Astrocyte of the cerebellum (primary cell): ENCODE measurements at places on chromosomes 3 and 15.
A peak's percentile ranks its signal among the peaks of the same experiment; 100 is the strongest.

DNA sequence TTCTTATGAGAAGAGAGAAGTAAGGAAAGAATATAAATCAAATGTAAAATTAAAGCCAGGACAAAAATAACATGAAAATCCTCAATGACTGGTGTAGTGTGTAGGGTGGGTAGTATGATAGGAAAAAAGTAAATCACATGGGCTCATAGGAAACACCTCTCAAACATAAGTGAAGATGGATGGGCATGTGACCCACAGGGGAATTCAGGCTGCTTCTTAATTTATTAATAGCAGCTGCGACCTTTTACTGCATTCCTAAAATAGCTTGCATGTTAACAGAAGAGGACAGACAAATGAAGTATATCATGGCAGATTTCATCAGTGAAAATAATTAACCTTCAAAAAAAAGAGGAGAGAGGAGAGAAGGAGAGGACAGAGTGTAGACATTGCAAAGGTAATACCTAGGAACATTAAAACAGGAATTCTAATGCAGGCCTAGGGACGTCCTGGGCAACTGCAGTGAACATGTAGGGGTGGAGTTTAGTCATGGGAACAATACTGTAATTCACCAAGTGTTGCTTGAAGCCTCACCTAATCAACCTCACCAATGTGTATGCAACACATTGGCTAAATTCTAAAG is 132.9 kb downstream of the KCNMB2 start:
- DNase-seq, result no peak

GRCh38 chr15:29825227-29825626 is 3.0 kb upstream of the TJP1 start:
- no peak for DNase-seq

DNA sequence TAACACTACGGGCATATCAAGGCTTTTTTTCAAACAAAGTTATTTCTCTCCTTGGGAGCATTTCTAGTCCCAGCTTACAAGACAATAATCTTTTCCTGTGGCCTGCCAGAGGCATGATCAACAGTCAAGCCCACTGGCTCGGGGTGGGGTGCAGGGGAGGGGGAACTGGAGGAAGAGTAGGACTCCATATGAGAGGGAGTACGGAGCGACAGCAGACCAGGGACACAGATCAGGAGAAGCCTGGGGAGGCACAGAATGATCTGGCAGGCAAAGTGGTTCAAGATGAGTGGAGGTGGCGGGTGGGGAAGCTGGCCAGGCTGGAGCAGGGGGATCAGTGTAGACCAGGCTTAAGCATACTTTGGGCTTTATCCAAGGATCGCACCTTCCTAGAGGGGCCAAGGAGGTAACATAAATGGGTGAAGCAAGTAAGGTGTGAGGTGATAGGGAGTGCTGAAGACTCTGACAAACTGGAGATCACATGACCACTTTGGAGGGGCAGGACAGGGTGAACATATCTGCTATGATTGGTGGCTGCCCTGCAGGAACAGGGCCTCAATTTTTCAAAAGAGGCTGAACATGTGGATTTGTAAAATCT is 37.4 kb downstream of the KLF15 start:
- DNase-seq, result no peak

DNA sequence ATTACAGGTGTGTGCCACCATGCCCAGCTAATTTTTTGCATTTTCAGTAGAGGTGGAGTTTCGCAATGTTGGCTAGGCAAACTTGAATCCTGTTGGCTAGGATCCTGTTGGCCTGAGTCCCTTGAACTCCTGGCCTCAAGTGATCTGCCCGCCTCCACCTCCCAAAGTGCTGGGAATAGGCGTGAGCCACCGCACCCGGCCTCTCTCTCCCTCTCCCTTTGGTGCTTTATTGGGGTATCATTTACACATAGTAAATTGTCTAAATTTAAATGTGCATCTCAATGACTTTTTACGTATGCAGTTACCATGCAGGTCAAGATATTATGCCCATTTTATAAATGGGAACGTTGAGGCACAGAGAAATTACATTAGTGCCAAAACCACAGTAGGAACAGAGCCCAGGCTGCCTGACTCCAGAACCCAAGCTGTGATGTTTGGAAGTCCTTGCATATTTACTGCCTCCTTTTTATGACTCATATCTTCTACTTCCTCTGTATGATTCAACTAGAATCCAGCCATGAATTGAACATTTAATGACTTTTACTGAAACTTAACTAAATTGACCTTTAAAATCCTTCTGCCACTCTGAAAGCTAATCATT is 34.0 kb upstream of the RPP14 start:
- DNase-seq, result peak; percentile 87

DNA sequence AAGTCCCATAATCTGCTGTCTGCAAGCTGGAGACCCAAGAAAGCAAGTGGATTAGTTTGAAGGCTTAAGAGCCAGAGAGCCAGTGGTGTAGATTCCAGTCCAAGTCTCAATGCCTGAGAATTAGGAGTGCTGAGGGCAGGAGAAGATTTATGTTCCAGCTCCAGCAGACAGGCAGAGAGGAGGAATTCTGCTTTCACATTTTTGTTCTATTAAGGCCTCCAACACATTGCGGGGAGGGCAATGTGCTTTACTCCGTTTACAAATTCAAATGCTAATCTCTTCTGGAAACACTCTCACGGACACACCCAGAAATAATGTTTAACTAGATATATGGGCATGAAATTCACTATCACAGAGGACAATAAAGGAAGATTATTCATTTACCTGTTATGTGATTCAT is 54.0 kb downstream of the DPH6 start:
- no peak for DNase-seq

DNA sequence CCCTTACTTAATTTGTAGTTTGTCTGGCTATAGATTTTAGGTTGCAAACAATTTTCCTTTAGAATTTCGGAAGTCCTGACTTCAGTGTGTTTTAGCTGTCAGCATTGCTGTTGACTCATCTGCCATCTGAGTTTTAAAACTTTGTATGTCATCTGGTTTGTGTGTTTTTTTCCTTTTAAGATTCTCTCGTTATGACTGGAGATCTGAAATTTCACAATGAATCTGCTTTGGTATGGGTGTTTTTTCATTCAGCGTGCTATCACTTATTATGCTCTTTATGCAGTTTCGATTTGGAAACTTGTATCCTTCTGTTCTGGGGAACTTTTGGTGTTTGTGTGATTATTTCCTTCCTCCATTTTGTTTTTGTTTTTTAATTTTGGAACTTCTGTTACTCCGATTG is 53.7 kb upstream of the ZNF280D start:
- no peak for DNase-seq

DNA sequence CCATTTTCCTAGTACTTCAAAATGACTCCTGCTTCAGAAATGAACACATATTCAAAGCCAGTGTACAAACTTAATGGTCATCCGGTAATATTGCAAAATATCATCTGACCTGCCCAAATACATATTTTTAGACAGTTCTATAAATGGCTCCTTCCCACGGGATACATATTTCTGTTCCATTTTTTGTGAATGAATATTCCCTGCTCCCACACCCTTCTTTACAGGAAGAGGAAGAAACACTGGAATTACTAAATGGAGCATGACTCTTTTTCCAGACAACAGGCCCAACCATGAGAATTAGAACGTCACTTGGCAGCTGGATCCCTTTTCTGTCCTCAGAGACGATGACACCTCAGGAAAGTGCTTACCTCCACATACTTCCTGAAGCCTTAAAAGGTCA is 38.0 kb upstream of the CBLB start:
- no peak for DNase-seq

GRCh38 chr3:134352031-134352671 is 22.1 kb downstream of the AMOTL2 start:
- no peak for DNase-seq

DNA sequence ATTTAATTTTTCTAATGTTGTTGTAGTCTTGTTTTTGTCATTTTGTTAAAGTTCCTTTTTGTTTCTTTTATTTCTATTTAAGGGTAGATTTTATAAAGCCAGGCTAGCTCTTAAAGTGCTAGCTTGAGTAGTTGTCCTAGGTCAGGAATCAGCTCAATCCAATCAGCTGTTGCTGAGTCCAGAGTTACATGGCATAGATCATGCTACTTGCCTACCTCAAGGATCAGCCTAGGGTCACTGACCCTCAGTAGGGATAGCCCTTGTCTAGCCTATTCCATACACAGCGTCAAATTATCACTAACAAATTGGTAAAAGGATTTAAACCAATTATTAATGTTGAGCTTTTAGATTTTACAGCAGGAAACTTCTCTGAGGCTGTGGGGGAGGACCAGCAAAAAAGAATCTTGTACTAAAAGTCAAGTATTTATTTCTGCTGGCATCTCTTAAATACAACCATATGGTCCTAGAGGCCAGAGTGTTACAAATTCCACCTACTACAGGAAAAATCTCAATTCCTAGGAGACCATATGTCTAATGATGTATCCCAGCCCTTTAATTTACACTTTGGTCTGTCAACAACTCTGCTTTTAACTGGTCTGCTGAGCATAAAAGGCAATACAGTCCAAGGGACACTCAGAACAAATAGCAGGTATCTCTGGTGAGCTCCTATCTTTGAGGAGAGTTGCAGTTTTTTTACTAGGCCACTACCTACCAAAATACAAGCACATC is 138.3 kb upstream of the PTPRG start:
- DNase-seq, result no peak

DNA sequence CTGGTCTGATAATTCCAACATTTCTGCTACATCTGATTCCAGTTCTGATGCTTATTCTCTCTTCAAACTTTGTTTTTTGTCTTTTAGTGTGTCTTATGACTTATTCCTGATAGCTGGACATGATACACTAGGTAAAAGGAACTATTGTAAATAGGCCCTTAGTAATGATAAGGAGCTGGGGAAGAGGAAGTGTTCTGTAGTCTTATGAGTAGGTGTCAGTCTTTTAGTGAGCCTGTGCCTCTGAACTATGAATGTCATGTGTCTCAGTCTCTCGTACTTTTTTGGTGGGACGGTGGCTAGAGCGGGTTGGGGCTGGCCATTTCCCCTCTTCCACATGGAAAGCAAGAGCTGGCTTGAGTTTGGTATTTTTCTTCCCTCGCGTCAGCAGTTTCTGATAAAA is 41.2 kb downstream of the PCCB start:
- no peak for DNase-seq

DNA sequence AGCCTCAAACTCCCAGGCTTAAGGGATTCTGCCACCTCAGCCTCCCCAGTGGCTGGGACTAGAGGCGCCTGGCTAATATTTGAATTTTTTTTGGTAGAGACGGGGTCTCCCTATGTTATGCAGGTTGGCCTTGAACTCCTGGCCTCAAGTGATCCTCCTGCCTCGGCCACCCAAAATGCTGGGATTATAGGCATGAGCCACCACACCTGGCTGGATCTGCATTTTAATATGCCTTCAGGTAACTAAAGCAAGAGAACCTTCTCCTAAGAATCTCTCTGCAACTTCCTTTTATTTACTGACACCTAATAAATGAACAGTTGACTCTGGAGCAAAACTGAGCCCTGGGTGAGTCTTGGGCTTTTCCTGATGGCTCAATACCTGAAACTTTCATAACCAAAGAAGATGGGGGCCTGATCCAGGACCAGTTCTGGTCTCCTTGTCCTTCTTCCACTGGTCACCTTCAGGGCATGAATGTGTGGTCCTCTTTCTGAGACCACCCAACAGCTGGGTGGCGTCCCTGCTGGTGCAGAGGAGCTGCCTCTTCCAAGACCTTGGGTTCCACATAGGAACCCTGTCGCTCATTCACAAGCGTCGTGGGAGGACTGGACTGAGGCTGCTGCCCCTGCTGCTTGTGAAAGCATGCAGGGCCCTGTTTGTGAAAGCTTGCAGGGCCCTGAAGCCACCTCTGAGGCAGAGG is 28.2 kb downstream of the CCR9 start:
- no peak for DNase-seq

- no peak for DNase-seq
These were observed 63.1 kb downstream of the DCLK3 start for GRCh38 chr3:36701249-36701572.

GRCh38 chr3:3586843-3587646 is 212.2 kb upstream of the LRRN1 start:
- DNase-seq, result peak; percentile 40

DNA sequence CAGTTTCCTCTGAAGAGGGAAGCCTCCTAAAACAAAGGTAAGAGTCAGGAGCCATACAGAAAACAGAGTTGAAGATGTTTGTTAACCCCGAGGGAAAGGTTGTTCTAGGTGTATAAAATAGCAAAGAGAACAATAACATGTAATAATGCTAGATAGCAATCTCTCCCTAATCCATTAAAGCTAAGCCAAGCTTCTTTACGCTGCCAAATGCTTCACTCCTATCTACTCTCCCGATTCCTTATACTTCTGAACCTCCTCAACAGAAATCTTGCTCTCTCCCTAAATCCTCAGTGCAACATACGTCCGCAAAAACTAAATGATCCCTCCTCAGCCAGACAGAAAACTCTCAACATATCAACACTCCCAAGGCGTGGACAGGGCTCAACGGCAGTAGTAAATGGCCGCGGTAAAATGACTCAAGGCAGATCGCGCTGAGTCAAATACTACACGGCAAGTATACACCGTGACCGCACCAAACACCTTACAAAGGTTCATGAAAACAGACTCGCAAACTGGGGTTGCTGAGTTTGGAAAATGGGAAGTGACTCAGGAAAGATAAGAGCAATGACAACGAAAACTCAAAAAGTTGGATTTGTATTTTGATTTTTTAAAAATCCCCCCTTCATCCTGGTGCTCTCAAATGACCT is 682 bp downstream of the CLDND1 start:
- peak; percentile 28 for DNase-seq

GRCh38 chr3:44987332-44987731 is 11.3 kb downstream of the EXOSC7 start:
- no peak for DNase-seq

- no peak for DNase-seq
These were observed 11.1 kb downstream of the SLC6A6 start for GRCh38 chr3:14413381-14414071.
